ENCODE measurements at places on chromosomes 5 and 9. TPM values are rescaled to one million over a fixed set of nuclear protein-coding genes. Genes with fewer than 3 reads are reported as not detected.
A peak's percentile ranks its signal among the peaks of the same experiment; 100 is the strongest.

DNA sequence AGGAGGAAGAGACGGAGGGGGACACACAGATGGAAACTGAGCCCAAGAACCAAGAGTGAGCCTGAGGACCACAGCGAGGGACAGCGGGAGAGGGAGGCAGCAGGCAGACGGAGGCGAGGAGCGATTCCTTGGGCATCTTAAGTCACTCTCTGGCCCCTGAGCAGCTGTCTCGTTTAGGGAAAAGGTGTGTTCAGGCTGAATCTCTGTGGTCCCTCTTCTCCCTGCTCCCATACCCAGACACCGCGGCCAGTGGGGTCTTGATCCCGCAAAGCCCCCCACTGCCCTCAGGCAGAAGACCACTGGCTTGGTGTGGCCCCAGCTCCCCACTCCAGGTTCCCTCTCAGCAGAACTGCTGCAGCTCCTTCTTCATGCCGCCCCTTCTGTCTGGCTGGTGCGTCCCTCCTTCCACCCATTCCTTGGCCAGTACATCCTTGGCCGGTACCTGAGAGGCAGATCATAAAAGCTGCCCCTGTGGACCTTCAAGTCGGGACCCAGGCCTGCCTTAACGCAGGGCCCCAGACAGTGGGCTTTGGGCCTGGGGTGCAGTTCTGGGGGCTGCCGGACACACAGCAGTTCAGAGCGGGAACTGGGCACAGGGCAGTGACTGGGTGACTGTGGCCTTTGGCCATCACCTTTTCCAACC is 5.8 kb upstream of the RALGDS start:
- H3K36me3 ChIP-seq = no peaks in the 10 kb centered on the region
- peak overlapping the region; percentile 68 for H3K27ac ChIP-seq
- H3K27me3 ChIP-seq = no peaks in the 10 kb centered on the region
- H3K4me1 ChIP-seq = peaks cover 2% of the 10 kb centered on the region
- DNase-seq = no peak
- peak overlapping the region; percentile 16 for H3K4me3 ChIP-seq

DNA sequence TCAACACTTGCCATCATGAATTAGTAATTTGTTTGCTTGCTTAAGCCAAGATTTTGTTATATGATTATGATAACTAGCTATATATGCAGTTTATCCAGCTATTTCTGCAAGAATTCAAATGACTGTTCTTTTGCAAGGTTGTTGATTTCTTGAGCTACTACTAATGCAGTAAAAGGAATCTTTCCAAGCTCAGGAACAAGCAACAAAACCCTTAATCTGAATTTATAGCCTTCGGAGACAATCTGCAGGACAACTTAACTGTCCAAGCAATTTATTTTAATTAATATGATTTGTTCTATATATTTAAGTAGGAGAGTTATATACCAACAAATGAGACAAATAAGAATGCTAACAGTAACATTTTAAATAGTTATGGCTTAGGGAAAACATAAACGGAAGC is 426.8 kb upstream of the POU5F2 start:
- no peak overlapping the region for H3K27ac ChIP-seq
- H3K4me1 ChIP-seq = no peaks in the 10 kb centered on the region
- no peaks in the 10 kb centered on the region for H3K36me3 ChIP-seq
- no peaks in the 10 kb centered on the region for H3K27me3 ChIP-seq
- H3K4me3 ChIP-seq = no peak overlapping the region

- no peaks in the 10 kb centered on the region for H3K4me1 ChIP-seq
- H3K4me3 ChIP-seq = no peak overlapping the region
- H3K27me3 ChIP-seq = no peaks in the 10 kb centered on the region
- DNase-seq = no peak
These were observed 85.6 kb downstream of the OLFM1 start for GRCh38 chr9:135173066-135173465.

DNA sequence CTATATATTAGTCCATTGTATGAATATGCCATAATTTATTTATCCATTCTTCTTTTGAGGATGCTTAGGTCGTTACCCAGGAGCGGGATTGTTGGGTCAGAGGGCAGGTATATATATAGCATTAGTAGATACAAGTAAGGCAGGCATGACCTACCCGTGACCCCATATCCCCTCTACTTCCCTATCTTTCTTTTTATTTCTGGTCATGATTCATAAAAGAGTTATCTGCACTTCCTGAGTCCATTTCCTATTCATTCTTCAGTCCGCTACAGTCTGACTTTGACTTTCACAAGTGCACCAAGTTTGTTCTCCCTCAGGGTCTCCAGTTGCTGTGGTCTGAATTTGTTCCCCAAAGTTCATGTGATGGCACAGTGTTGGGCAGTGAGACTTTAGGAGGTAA is 6.9 kb downstream of the RHOBTB3 start:
- H3K36me3 ChIP-seq = no peaks in the 10 kb centered on the region
- no peak overlapping the region for H3K27ac ChIP-seq
- no peak overlapping the region for H3K4me3 ChIP-seq
- H3K4me1 ChIP-seq = peaks cover 53% of the 10 kb centered on the region

- H3K4me1 ChIP-seq = no peaks in the 10 kb centered on the region
- H3K27me3 ChIP-seq = no peaks in the 10 kb centered on the region
- DNase-seq = no peak
- no peaks in the 10 kb centered on the region for H3K36me3 ChIP-seq
- H3K4me3 ChIP-seq = no peak overlapping the region
- H3K27ac ChIP-seq = no peak overlapping the region
These were observed 65.1 kb downstream of the BASP1 start for GRCh38 chr5:17282283-17283120.

GRM6 gene
- total RNA-seq = 0.05 TPM

NPDC1 gene
- 12.2 TPM for total RNA-seq

NEUROG1 gene
- not detected for total RNA-seq

RAD50 gene
- 18.2 TPM for total RNA-seq

CCL27 gene
- total RNA-seq = not detected

All from right lobe of liver (tissue), 6 donors.